ENCODE measurements at places on chromosomes 4 and X.

- DNase-seq, result no peak
Observed at GRCh38 chrX:9033586-9033985, 341 bp downstream of the FAM9B start.

DNA sequence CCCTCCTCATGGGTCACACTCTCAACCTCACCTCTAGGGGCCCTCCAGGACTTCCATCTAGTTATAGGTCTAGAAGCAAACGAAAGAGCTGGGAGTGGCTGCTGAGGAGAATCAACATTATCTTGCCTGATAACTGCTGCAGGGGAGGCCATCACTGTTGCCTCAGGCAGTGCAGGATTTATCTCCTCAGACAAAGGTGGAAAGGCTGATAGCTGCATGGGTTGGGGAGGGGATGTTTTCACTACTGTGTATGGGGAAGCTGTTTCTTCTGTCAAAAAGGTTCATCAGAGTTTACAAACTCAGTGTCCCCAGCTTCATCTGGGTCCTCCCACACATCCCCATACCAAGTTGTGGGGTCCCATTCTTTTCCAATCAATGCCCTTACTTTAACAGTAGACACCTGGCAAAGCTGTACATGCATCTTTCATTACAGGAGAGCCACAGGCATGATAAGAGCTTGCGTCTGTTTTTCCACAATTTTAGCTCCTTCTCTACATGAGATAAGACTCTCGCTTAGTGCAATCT, 17.6 kb upstream of the PRDM8 start:
- DNase-seq, result no peak

- no peak for DNase-seq
Observed at GRCh38 chr4:80447493-80447892, 112.0 kb downstream of the CFAP299 start.

DNA sequence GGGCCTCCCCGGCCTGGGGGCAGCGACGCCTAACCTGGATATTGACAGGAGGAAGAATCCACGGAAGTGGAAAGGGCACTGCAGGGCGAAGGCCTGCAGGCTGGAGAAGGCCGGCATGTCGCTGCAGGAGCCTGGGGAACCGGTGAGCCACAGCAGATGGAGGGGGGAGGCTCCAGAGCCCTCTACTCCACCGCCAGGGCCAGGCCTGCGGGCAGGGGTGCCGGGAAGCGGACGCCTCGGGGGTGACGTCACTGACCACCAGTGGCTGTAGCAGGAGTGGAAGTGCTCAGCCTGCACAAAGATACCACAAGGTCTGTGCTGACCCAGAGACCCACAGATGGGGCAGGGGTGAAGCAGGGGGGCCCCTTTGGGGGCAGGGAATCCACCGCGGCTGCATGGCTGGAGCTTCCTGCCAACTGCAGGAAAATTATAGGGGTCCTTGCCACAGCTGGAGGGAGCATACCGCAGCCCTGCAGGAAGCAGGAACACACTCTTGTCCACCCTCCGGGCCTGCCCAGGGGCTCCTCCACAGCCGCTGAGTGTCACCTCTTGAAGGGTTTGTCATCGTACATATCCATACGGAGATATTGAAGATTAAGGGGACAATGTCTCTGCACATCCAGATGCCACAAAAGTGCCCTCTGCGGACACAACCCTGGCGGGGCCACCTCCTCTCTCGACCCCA, 7.6 kb upstream of the HTRA3 start:
- DNase-seq, result no peak

DNA sequence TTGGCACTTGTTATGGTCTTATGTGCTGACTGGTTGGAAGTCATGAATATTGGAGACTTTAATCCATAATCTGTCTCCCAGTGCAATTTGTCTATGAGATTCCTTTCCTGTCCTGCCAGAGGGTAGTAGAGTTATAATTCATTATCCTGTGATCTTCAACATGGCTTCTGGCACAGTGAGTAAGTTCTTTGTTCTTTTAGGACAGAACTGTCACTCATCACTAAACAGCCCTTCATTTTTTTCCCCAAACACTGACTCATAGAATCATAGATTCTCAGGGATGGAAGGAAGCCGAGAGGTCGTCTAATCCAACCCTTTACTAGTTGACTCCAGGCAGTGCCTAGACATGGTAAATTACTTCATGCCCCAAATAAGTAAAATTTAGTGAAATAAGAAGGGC, 78.4 kb downstream of the LUZP4 start:
- no peak for DNase-seq

GRCh38 chrX:45324941-45325340, 124.3 kb upstream of the DIPK2B start:
- no peak for DNase-seq

DNA sequence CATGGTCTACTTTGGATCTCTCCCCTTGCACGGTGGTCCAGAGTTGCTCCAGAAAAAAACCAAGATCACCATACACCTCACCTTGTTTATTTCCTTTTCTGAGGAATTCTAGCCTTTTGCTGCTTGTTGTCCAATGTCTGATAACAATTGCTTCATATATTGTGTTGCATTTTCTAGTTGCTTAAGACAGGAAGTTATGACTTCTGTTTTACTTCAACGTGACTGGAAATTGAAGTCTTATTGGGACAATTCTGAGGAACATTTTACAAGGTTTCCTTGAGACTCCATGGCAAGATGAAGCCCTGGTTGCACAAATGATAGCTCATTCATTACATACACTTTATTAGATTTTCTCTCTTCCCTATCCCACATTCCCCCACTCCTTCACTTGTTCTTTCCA, 5.2 kb downstream of the CXCL1 start:
- no peak for DNase-seq

DNA sequence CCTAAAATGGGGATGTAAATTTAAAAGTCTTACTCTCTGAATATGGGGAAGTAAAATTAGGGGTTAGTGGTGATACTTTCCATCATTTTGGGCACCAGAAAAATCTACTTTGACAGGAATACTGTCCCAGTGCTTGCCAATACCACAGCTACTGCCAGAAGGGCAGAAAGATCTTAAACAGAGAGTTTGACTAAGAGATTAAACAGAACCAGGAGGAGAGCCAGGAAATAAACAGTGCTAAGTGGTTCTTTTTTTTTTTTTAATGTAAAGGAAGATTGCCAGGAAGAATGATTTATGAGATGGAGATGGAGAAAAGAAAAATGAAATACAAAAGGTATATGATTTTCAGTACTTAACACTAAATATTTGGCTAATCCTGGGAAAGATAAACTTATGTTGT, 126.8 kb downstream of the RTL3 start:
- DNase-seq, result no peak
